SW 1271 (cell line): ENCODE measurements at places on chromosomes 6 and 20.

DNA sequence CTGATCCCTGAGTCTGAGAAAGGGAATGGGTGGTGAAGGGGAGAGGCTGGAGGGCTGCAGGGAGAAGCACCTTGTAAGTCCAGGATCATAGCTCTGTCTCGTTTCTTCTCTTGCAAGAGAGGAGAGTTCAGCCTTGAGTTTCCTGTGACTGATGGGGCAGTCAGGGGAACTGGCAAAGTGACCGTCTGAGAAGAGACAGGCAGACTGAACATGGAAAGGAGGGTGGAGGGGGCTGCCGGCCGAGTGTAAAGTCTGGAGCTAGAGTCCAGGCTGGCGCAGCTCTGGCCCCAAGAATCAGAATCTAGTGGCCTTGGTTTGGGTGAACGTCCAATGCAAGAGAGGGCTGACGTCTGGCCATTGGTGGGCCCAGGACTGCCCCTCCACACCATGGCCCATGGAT, 72.5 kb downstream of the TCP11 start:
- no peak for DNase-seq

DNA sequence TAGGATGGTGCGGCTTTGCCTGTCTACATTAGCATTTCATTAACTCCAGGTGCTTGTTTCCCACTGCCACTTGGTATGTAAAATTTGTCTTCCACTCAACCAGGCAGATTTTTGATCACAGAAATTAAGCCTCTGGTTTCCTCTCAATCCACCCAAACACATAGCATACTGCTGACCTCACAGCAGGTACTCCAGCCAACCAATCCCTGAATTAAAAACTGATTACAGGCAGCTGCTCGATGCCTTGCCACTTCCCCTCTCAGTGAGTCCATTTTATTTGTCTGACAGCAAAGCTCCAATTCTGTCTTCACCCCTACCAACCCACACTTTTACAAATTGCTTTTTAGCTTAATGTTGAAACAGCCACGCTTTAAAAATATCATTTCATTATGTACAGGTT, 95.2 kb downstream of the PLCB1 start:
- DNase-seq = no peak

GRCh38 chr6:118029967-118030366, 122.9 kb downstream of the SLC35F1 start:
- no peak for DNase-seq

DNA sequence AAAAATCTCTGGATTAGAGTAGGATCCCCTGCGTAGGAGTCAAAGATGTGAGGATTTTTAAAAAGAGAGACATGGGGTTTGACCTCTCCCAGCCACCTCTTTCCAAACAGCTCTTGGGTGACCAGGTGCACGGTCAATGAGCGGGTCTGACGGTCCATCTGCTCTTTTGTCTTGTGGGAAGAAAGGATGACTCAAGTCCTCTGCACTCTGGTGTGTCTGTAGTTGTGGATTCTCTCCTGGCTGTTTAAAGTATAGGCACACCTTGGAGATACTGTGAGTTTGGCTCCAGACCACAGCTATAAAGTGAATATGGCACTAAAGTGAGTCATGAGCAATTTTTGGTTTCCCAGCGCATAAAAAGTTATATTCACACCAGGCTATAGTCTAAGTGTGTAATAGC, 209.8 kb downstream of the BMP7 start:
- DNase-seq = no peak

GRCh38 chr6:106688177-106688951, 59.0 kb downstream of the QRSL1 start:
- no peak for DNase-seq

- DNase-seq = no peak
Measured at GRCh38 chr20:43183536-43184070, 6.1 kb downstream of the PTPRT start.

DNA sequence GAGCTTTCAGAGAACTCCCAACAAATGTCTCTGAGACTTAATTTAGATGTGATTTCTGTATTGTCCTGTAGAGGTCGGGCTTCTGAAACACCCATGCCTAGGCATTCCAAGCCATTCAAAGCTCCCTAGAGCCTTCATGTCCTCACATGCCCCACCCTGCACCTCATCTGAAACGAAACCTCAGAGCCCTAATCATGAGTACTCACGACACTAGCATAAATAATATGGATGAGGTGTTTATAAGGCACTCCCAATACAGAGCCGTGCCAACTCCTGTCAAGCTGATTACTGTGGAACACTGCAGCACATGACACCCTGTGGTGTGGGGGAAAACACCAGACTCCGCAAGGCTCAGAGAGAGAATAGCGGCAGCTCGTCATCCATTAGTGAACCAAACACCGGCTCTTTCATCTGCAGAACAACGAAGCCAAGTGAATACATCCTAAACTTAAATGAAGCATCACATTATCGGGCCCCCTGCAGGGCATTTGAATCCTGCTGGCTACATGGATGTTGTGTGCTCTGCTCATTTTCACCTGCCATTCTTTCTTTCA, 83.8 kb downstream of the FNDC1 start:
- peak; percentile 36 for DNase-seq

- DNase-seq = no peak
Measured at GRCh38 chr20:23412026-23412425, 9.3 kb downstream of the NAPB start.

DNA sequence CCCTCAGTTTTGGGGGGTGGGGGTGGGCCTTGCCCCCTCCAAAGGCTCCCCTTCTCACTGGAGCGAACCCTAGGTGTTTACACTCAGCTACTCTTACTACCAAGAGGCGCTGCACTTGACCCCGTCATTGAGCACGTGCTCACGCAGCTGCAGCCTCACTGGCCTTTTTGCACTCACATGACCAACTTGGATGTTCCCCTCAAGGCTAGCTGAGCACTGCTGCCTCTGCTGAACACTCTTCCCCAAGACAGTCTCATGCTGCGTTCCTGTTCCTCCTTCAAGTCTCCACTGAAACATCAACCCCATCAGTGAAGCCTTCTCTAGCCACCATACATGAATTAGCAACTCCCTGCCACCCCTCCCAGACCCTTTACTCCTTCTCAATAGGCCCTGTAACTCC, 4.0 kb downstream of the SOD2 start:
- DNase-seq = no peak

DNA sequence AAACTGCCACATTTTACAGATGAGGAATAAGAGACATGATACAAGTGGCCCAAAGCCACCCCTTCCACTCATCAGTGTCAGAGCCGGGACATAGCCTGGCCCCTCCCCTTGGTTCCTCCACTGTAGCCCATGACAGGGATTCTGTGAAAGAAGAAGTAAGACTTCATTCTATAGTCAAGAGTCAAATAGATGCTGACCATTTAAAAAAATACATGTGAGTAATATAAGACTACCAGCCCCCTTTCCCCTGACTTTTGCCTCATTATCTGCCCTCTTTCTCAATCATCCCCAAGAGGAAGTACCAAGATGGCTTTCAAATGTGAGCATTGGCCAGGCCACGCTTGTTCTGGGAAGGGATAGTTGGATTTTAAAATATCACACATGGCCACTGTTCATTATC, 57.8 kb upstream of the TAB2 start:
- no peak for DNase-seq
